ENCODE measurements at places on chromosomes 3 and 15.

GRCh38 chr3:2655229-2655701 is 454.9 kb downstream of the IL5RA start:
- no peak for DNase-seq

- DNase-seq: no peak
These were observed 48.1 kb downstream of the ADAMTS7 start for GRCh38 chr15:78762985-78763795.

- DNase-seq: no peak
These were observed 22.6 kb upstream of the MANF start for GRCh38 chr3:51362476-51362875.

GRCh38 chr3:13005301-13005700 is 67.9 kb downstream of the IQSEC1 start:
- DNase-seq: no peak

DNA sequence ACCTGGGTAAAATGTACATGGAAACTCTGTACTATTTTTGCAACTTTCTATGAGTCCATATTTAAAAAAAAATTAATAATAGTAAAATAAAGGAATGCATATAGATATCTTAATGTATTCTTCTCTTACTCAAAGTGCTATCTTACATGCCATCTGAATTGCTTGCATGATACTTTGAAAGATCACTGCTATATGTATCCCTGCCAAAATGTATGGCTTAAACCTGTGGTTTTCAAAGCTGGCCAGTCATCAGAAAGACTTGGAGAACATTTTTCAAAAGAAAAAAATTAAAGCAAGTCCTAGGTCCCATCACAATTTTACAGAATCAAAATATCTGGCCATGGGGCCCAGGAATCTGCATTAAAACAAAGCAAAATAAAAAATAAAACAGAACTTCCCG is 262.1 kb downstream of the LPP start:
- no peak for DNase-seq

GRCh38 chr3:192130534-192131132 is 596.7 kb downstream of the FGF12 start:
- DNase-seq: peak; percentile 36

DNA sequence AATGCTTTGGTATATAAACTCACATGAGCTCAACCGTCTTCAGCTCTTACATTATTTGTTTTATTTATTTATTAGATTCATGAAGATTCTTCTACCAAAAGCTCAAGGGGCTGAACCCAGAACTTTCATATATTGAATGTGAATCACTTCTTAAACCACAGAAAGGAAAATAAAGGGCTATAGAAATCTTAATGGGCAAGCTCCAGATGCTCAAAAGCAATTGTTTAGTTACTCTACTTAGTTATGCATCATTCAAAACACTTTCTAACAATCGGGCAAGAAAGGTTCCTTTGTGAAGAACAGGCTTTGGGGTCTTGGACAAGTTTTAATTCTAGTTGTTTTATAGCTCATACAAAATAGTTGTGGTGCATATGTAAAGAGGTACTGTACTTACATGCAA is 380.2 kb downstream of the TIGIT start:
- DNase-seq: no peak

- no peak for DNase-seq
These were observed 278.7 kb upstream of the GOLGA6L4 start for GRCh38 chr15:83956887-83957286.

GRCh38 chr15:60563539-60564404 is 84.8 kb upstream of the ICE2 start:
- no peak for DNase-seq

- no peak for DNase-seq
These were observed 162.2 kb downstream of the VGLL4 start for GRCh38 chr3:11481556-11481955.

- DNase-seq: no peak
These were observed 21.4 kb downstream of the CCR1 start for GRCh38 chr3:46186471-46187340.

DNA sequence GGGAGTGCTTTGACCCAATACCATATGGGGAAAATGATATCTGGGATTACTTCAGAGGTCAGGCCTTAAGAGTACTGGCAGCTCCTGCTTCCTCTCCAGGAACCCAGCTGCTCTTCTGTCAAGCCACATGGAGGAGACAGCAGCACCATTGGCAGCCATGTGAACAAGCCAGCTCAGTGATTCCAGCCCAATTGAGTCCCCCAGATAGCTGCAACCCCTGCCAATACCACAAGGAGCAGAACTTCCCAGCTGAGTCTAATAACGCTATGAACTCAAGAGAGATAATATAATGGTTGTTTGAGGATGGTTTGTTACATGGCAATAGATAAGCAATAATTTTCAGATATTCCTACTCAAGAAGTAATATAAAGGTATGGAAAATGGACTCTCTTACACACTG is 126.8 kb upstream of the CPNE4 start:
- DNase-seq: no peak

DNA sequence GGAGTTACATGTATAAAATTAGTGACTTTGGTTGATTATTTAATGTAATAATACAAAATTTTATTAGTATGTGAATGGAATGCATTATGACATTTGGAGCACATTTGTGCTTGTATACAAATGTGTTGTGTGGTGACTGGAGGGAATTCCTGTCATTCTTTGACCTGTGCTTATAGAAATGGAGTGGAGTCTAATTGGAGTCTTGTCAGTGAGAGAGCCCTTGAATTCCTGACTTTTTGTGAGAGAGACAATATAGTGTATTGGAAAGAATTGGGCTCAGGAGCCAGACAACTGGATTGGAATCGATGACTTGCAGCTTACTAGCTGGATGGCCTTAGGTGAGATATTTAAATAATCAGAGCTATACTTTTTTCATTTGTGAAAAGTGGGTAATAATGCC is 9.4 kb downstream of the TCF12 start:
- no peak for DNase-seq

GRCh38 chr3:39254806-39255449 is 24.9 kb downstream of the CX3CR1 start:
- DNase-seq: no peak

DNA sequence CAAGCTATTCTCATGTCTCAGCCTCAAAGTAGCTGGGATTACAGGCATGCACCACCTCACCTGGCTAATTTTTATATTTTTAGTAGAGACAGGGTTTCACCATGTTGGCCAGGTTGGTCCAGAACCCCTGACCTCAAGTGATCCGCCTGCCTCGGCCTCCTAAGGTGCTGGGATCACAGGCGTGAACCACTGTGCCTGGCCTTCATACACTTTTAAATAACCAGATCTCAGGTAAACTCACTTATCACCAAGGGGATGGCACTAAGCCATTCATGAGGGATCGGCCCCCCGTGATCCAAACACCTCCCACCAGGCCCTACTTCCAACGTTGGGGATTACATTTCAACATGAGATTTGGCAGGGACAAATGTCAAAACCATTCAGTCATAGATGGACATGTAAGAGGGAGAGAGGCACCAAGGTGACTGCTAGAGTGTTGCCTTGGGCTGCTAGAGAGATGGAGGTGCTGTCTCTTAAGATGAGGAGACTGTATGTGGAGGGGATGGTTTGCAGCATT is 13.3 kb upstream of the DOCK3 start:
- DNase-seq: no peak

DNA sequence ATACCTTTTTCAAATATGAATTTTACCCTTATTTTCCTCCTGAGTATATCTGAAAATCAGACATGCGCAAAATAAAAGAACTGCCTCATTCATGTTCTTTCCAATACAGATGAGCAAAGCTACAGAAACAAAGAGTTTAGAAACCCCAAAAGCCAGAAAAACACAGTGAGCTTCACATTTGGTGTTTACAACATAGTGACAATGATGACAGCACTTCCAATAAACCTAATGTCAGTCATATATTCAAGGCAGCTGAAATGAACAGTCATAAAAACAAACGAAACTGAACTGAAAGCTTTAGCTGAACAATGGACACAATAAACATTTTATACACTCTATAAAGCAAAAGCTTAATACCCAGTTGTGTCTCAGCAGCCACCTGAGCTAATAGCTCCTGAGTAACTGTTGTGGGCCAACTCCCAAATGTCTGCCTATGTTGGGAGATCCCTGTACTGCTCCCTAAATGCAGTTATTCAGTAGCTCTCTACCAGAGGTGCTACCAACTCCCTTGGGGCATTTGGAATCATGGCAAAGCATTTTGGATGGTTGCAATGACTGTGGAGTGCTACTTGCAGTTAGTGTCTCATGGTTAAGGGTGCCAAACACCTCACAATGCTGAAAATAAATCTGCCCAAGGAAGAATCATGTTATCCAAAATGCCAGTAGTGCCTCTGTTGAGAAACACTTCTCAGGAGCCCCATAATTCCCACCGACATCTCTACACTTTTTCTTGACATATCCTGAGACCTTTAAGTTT is 131.5 kb downstream of the TGFBR2 start:
- no peak for DNase-seq

GRCh38 chr3:98984024-98984423 is 82.5 kb upstream of the DCBLD2 start:
- no peak for DNase-seq

DNA sequence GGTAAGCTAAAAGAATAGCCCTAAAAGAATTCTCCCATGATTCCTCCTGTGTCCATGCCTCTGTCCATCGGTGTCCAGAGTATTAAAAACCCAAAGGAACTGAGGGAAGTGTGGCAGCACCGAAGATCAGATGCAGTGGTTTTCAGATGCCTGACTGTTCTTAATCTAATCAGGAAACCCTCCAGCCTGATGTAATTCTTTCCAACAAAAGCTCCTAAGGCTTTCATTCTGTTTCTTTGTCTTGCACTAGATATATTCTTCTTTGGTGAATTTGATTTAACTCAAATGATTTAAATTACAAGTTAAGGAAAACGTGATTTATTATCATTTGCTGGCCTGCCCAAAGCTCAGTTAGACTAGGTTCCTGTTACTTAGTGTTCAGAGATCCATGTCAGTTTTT is 71.2 kb downstream of the ARHGAP31 start:
- no peak for DNase-seq

GRCh38 chr3:5058471-5058951 is 63.6 kb upstream of the ARL8B start:
- no peak for DNase-seq

DNA sequence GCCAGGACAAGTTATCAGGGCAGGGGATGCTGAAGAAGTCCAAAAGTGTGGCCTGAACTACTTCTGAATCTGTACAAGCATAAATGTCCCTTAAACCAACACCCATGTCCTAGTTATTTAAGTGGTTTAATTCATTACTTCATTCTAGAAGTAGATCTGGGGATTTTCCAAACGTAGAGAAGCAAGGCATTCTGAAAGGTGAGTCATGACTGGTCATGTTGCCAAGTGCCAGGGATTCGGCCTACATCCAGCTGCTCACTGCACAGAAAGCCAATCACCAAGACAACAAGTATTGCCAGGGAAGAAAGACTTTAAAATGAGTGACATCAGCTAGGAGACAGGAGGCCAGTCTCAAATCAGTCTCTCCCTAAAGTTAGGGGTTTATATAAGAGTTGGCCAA is 396.6 kb downstream of the GABRB3 start:
- DNase-seq: no peak

DNA sequence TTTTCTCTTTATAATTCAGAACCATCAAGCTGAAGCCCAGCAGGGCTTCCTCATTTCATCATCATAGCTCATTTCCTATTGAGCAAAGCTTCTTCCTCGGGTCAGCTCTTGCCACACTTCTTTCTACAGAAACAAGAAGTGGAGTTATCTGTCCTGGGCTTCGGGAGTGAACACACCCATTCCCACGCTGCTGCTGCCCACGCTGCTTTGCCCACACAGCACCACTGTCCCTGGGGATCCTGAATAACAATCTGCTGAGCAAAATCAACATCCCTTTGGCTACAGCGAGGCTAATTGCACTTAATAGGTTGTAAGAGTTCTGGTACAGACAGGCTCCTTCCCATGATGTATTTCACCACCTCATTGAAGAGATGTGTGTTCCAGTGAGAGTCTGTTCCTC is 23.7 kb downstream of the CEP19 start:
- DNase-seq: no peak

DNA sequence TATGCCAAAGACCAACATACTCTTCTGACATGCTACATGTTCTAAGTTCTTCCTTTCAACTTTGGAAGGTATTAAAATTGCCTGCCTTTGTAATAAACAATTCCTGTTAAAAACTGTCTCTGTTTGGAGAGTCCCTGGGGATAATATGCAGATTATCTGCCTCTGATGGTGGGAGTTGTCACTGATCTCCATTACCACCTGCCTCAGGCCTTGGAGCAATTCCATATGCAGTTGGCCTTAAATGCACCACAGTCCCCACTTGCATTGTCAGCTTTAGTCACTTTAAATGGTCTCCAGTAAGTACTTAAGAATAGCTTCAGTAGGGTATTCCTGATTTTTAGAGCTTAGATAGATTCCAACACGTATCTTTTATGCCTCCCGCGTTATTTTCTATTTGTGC is 121.1 kb upstream of the GOLIM4 start:
- DNase-seq: no peak

Measured in NT2/D1 (cell line).